Posterior cingulate gyrus (tissue), 11 donors: ENCODE measurements at places on chromosomes 5 and 9.

DNA sequence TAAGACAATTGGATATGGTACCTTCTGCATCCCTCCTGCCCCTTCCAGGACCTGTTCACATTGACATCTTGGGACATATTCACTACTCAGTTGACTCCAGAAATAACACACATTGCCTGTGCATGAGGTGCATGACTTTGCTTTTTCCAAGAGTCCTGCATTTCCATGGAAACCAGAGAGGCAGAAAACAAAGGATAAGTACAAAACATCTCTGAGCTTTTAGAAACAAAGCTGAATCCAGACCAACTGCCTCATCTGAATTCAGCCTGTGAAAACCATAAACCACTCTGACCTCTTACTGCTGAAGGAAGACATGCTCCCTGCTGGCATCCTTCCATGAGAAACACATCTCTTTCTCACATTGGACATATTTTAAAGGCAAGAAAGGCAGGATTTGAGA, 695.1 kb downstream of the TAF11L14 start:
- no peak for DNase-seq

- no peak for DNase-seq
Observed at GRCh38 chr9:18601956-18602355, 128.0 kb downstream of the ADAMTSL1 start.

DNA sequence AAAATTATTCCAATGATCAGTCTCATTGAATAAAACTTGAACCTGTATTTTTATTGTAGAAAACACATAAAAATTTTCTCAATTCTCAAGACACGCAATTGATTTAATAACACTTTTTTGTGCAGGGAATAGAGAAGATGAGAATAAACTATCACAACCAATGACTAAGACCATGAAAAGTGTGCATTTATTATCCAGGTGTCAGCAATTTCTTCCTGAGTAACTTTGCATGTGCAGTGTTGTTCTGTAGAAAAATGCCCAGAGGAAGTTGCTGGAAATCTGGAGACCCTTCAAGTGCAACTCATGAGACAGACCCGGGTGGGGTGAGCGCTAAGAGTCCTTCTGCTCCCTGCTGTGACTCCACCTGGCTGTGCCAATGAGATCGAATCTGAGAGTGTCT, 405.7 kb downstream of the SEMA5A start:
- no peak for DNase-seq

- DNase-seq: no peak
Observed at GRCh38 chr5:108884736-108885135, 137.0 kb downstream of the FER start.

GRCh38 chr5:147734894-147735293, 47.6 kb downstream of the JAKMIP2 start:
- DNase-seq: no peak

GRCh38 chr5:108320231-108320630, 61.7 kb downstream of the FBXL17 start:
- DNase-seq: no peak
